ENCODE measurements at places on chromosomes 3 and 15.

GRCh38 chr15:86935841-86936240, 856.2 kb downstream of the AGBL1 start:
- no peak for DNase-seq

DNA sequence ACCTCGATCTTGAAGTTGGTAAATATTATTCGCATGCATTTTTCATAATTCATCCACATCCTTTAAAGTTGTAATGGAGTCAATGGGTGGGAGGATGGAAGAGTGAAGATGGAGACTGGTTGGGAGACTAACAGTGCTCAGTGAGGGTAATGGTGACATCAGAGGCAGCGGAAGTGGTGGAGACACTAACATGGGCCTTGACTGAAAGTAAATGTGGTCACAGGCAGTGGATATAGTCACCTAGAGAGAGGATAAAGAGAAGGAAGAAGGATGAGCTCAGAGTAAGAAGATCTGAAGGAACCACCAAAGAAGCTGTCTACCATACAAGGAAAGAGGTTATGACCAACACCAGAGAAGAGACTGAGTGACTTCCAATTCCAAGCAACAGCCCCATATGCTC, 281.6 kb upstream of the STT3B start:
- DNase-seq: no peak

DNA sequence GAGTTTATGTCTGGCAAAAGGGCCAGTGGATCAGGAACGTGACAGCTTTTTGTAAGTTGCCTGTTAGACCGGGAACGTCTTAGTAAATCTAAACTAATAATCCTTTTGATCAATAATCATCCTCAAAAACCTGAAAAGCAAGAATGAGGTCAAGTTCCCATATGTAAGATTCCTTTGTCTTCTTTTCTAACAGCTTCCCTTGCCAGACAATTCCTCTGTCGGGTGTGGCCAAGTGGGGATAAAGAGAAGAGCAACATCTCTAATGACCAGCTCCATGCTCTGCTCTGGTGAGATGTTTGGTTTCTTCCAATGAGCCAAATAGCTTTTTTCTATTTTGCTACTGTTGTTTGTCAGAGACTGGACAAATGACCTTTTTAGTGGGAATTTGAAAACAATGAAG, 19.8 kb downstream of the FANCD2OS start:
- DNase-seq: no peak

DNA sequence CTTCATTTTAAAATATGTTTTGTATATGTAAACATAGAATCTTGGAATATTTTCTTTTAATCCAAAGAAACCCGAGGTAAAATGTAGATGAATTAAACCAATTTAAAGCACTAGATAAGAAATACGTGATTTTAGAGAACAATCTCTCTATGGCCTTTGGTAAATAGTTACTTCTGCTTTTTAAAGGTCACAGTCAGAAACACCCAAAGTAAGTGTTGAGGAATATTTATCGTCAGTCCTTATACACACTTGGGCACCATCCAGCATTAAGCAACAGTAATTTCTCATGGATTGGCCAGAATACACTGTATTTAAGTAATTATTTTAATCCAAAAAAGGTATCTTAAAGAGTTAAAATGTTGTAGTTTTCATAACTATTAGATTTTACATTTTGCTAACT, 713.2 kb downstream of the NLGN1 start:
- DNase-seq: no peak

DNA sequence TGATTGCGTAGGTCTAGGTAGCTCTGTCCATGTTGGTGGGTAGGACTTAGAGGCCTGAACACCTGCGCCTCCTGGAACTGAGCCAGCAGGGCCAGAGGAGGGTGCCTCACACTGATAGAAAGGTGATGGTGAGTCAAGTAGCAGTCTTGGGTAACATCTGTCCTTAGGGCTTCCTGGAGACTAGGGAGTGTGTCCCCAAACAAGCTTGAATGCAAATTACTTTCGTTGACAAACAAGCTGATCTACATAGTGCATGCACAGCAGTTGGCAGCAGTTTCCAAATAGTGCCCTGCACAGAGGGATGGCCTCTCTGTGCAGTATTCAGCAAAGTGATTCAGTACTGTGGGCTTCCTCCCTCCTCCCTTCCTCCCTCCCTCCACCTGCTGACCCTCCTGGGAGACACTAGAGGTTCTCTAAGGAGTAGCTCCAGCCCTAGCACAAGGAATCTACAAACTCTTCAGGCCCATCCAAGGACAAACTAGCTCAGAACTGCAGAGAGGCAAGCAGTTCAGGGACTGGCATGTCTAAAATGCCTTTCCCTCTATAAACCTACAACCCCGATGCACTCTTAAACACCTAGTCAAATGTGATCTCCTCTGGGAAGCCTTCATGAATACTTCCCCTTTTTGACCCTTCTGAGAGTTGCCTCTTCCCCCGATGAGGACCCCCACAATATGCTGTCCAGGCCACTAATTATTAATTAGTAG, 61.0 kb downstream of the TLE3 start:
- peak; percentile 55 for DNase-seq

DNA sequence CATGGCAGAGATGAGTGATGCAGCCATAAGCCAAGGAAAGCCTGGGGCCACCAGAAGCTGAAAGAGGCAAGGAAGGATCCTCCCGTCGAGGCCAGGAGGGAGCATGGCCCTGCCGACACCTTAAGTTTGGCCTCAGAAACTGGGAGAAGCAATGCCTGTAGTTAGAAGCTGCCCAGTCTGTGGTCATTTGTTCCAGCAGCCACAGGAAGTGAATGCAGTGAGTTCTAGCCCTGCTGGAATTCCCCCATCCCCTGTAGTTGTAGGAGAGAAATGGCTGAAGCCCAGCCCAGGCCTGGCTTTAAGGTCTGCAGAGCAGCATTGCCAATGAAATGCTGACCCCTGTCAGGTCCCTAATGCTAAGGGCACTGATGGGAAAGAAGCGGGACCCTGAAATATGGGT, 12.2 kb upstream of the CHSY1 start:
- DNase-seq: no peak

DNA sequence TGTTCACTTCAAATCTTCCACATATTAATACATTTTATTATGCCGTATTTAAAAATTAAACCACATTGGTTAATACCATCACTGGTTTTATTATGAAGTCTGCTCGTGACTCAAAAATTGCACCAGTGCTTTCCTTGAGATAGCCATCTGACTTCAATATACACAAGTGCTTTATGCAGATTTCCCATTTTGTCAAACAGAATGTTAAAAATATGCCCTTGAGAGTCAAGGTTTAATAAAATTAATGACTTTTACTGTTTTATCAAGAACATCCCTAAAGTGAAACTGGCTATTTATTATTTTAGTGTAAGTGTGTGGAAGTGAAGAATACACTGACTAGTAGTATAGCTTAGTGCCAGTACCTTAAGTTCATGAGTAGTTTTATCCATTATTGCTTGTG, 139.3 kb upstream of the SOX2 start:
- no peak for DNase-seq

GRCh38 chr15:86247249-86247955, 167.7 kb downstream of the AGBL1 start:
- no peak for DNase-seq

- no peak for DNase-seq
Measured at GRCh38 chr3:14222457-14222856, 43.8 kb downstream of the LSM3 start.

- DNase-seq: no peak
Measured at GRCh38 chr3:192831111-192831644, 86.5 kb downstream of the MB21D2 start.

- DNase-seq: no peak
Measured at GRCh38 chr3:48398701-48399386, 26.8 kb downstream of the FBXW12 start.

- no peak for DNase-seq
Measured at GRCh38 chr3:16178628-16178988, 4.1 kb downstream of the GALNT15 start.

GRCh38 chr15:71572452-71573053, 237.8 kb upstream of the NR2E3 start:
- DNase-seq: no peak

- peak; percentile 63 for DNase-seq
Measured at GRCh38 chr3:35639254-35640186, at the start of gene ARPP21. TSS of gene ARPP21 (plus strand) at chr3:35639525. CDS start at chr3:35681752, 42,227 bp downstream.

GRCh38 chr15:43118286-43118685, 12.4 kb upstream of the UBR1 start:
- DNase-seq: no peak

- DNase-seq: no peak
Measured at GRCh38 chr3:118412503-118412902, 622.1 kb downstream of the IGSF11 start.

- DNase-seq: no peak
Measured at GRCh38 chr3:187102073-187102634, 37.1 kb downstream of the RPL39L start.

- DNase-seq: no peak
Measured at GRCh38 chr3:149115114-149115513, 14.3 kb upstream of the HPS3 start.

DNA sequence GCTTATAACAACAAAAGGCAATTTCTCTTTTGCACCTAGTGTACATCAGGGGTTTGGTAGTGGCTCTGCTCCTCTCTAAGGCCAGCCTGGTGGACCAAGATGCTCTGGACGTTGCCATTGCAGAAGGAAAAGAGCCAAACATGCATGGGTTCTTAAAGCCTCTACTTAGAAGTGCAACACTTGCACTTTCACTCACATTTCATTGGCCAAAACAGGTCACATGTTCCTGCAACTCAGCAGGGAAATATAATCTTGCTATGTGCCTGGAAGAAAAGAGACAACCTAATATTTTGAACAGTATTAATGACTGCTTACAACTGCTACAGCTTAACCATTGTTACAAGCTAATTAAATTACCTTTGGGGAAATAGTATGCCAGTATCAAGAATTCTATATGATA, 182.9 kb downstream of the IL5RA start:
- no peak for DNase-seq

- DNase-seq: no peak
Measured at GRCh38 chr3:100105501-100105900, 8.8 kb downstream of the FILIP1L start.

DNA sequence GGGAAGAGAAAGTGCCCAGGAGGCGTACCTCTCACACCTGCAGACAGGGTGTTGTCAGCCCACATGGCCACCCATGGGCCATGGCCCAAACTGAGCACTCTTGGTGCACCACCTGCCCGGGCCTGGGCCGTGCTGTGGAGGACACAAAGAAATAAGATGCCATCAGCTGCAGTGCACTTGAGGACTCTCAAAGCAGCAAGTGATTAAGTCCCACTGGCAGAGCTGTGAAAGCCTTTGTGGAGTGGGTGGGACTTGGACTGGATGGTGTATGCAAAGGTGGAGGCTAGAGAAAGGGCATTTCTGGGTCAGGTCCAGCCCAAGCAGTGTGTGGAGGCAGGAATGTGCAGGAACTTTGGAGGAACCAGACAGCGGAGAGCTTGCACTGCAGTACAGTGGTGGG, 122.3 kb downstream of the MEGF11 start:
- no peak for DNase-seq

DNA sequence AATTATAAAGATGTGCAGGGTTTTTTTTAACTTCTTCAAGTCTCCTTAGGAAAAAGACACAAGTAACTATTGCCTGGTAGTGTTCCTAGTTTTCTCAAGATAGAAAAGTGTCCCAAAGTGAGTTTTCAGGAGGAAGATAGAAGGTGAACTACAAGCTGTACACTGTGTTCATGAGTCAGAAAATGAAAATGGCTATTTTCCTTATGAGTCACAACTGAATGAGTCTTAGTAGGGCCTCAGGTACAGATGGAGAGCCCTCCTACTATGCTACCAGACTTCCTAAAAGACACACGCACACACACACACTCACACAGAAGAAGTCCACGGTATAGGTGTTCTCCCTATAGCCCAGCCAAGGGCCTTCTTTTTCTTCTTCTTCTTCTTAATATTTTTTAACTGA, 3.1 kb downstream of the MYO1E start:
- no peak for DNase-seq

DNA sequence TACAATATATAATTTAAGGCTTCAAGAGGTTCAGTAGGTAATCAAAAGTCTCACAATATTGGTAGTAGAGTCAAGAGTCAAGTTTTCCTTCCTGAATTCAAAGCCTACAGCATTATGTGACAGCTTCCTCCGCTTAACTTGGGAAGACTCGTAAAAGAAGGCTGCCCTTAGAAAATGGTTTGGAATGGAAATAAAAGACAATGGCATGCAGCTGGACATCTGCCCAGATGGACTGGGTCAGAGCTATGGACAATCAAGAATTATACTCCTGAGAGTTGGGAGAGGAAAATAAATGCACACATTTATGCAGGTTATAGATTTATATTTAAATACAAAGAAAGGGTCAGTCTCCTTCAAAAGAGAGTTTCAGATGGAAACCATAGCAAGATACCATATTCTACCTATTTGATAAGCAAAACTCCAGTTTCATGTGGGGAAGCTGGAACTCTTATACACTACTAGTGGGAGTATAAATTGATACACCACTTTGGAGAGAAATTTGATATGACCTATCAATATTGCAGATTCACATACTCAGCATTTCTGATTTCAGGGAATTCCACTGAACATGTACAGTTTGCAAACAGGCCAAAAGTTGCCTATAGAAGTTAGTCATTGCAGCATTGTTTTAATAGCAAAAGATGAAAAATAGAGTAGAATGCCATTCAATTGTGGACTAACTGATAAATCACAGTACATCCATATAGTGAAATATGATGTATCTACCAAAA, 6.1 kb downstream of the CRYBG3 start:
- DNase-seq: no peak

GRCh38 chr15:32905481-32905880, 187.7 kb downstream of the GREM1 start:
- DNase-seq: no peak

GRCh38 chr3:100082714-100083113, 31.6 kb downstream of the FILIP1L start:
- DNase-seq: no peak

DNA sequence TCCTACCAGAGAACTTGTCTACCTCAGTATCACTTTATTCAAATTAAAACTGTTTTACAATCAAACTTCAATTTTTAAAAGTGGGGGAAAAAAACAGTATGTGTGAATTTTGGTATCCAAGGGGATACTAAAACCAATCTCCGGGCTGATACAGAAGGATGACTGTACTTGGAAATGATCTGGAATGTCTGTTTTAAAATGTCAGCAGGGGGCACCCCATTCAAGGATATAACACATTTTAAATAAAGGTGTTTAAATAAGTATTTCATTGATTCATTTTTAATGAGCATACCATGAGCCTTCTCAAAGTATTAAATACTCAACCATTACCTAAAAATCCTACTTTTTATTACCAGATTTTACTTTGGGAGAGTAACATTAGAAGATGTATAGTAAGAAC, 67.9 kb downstream of the ULK4 start:
- no peak for DNase-seq

DNA sequence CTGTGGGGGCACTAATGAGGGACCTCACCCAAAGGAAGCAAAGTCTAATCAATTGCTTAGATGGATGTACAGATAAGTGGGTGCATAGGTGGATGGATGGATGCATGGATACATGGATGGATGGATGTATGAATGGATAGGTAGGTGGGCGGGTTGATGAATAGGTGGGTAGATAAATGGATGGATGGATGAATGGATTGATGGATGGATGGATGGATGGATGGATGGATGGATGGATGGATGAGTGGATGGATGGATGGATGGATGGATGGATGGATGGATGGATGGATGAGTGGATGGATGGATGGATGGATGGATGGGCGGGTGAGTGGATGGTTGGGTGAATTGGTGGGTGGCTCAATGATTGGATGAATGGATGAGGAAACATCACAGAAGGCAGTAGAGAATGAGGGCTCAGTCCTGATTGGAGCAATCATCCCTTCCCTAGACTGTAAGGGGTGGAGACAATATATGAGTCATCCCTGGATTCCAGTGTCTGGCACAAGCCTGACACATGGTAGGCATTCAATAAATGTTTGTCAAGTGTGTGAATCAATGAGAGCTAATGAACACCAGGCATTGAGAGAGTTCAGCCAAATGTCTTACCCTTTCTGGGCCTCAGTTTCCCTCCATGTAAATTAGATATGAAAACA, 40.4 kb upstream of the PXYLP1 start:
- DNase-seq: no peak

Data from upper lobe of right lung (tissue), 1 donor.